ENCODE measurements at places on chromosomes 13 and 19. TPM values are rescaled to one million over a fixed set of nuclear protein-coding genes. Genes with fewer than 3 reads are reported as not detected.

- DNase-seq, result no peak
Measured at GRCh38 chr19:35040826-35041547, 534 bp upstream of the HPN start.

DNA sequence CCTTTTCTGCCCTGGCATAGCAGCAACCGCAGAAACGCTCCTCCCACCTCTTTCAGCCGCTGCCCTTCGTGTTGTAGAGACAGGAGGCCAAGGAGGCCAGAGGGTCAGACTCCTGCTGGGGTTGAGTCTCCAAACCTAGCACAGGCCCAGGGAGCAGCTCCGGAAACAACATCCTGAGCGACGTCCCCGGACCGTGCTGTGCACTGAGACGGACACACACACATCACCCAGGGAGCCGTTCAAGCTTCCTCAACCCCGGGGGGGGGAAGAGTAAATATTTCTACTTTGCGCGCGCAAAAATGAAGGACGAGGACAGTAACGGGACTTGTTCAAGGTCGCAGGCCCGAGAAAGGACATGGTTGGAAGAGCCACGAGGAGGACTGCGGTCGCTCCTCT lies 657 bp downstream of the ZNF550 start:
- peak; percentile 58 for DNase-seq

DNA sequence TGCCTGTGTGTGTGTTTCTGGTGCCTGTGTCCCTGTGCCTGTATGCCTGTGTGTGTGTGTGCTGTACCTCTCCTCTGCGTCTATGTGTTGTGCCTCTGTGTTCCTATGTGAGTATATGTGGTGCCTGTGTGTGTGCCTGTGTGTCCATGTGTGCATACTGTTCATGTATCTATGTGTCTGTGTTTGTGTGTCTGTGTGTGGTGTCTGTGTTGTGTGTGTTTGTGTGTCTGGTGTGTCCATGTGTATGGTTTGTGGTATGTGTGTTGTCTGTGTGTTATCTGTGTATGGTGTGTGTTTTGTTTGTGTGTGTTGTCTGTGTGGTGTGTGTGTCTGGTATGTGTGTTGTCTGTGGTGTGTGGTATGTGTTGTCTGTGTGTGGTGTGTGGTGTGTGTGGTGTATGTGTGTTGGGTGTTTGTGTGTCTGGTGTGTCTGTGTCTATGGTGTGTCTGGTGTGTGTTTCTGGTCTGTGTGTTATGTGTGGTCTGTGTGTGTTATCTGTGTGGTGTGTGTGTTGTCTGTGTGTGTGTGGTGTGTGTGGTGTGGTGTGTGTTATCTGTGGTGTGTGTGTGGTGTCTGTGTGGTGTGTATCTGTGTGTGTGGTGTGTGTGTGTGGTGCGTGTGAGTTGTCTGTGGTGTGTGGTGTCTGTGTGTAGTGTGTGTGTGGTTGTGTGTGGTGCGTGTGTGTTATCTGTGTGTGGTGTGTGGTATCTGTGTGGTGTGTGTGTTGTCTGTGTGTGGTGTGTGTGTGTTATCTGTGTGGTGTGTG lies 20.4 kb downstream of the HDGFL2 start:
- no peak for DNase-seq

DNA sequence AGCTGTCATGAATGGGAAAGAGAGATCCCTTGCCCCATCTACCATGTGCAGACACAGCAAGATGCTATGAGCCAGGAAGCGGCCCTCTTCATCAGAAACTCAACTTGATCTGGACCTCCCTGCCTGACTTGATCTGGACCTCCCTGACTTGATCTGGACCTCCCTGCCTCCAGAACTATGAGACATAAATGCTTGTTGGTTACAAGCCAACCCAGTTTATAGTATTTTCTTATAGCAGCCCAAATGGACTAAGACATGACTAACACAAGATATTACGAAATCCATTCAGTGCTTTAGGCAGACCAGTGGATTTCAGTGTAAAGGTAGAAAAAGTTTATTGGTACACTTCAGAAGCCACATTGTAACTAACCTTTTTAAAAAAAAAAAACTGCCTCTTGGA lies 15.6 kb downstream of the PCID2 start:
- DNase-seq, result peak; percentile 91

DNA sequence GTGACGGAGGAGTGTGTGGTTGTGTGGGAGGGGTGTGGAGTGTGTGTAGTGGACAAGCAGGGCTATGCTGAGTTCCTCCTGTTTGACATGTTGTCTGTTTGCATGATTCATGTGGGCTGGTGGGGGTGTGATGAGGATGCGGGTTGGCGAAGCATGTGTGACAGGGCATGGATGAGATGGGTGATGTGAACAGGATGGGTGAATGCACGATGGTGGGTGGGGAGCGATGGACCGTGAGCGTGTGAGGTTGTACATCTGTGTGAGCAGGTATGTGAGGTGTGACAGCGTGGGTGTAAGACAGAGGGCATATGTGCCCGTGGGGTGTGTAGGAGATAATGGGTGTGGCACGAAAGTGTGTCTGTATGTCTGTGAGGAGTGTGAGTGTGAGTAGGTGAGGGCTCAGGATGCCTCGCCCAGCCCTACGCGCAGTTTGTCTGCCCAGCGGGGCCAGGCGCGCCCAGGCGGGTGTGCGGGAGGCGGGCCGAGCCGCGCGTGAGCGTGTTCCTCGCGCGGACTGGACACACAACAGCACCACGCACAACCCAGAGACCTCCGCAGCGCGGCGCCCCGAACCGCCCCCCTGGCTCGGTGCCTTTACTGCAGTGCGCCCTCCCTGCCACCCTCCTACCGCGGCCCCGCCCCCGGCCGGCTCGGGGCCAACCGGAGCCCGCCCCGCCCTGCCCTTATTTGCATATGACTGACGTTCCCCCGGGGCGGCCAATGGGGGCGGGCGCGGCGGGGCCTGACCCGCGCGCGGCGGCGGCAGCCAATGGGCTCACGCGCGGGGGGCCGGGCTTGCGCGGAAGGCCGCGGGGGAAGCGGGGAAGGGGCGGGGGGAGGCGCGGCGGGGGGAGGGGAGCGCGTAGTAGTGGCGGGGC lies 14.4 kb downstream of the CIC start:
- peak; percentile 98 for DNase-seq

GRCh38 chr13:110347535-110348308 lies 40.6 kb downstream of the COL4A2 start:
- peak; percentile 98 for DNase-seq

DNA sequence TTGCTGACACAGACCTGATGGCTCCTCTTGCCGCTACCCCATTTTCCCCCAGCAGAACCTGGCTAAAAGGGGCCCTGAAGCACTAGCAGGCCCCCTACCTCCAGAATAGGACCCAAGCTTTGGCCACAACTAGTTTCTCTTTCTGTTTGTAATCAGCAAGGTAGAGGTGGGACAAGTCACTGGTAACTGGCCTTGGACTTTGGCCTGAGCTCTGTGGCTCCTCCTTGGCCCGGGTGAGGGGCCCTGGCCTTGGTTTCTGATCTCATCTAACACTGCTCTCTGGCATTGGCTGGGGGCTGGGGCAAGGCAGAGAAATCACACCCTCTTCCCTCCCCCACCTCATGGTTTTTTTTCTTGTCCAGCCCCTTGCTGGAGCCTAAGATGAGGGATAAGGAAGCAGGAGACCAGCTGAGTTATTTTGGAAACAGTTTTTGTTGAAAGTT lies 2.1 kb downstream of the CALM3 start:
- DNase-seq, result no peak

GRCh38 chr19:34359140-34359953 lies 5.6 kb upstream of the GPI start:
- peak; percentile 96 for DNase-seq

DNA sequence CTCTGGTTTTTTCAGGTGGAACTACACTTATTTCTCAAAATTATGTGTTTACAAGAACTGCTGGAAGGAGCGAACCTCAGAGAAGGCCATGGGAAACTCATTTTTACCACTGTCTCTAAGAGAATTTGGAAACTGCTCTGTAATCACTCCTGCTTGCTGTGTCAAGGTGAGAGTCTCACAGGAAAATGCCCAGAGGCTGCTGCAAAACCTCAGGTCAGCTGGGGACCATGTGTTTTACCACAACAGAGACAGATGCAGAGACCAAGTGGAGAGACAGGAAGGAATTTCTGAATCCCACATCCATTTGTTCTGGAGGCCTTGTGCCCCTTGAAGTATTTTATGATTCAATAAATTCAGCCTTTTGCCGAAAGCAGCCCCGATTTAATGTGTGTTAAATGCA lies 743.8 kb upstream of the SLC10A2 start:
- no peak for DNase-seq

DNA sequence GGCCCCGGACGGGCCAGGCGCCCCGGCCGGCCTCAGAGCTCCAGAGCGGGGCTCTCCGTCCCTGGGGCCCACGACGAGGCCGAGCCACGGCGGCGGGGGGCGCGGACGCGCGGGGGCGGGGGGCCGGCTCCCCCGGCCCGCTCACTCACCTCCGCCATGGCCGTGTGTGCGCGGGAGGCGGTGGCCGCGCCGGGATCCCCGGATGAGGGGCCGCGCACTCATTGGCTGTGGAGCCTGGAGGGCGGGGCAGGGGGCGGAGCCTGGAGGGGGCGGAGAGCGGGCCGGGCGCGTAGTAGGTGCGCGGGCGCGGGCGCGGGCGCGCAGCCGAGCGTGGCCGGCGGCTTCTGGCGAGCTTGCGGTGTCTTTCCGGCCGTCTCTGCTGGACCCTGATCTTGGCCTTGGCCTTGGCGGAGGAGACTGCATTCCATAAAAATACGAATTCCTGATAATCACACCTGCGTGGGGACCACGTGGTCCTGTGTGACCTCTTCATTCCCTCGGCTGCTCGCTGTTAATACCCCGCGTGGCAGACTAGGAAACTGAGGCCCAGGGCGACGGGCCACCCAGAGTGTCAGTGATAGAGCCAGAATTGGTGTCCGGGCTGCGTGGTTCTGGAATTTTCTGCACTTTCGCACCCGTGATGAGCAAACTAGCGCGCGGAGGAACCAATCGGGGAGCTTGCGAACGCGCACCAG lies at the start of gene MIER2:
TSS of gene MIER2 (minus strand) at position 172 of the 695 bp plus-strand sequence. CDS start at position 158, 14 bp downstream.
- peak; percentile 87 for DNase-seq

GRCh38 chr13:71864094-71864985 lies 2.7 kb downstream of the DACH1 start:
- DNase-seq, result no peak

GRCh38 chr19:35563207-35563829 lies at the start of gene ATP4A:
TSS of gene ATP4A (minus strand) at chr19:35563658. CDS start at chr19:35563629, 29 bp downstream.
- DNase-seq, result no peak

- DNase-seq, result no peak
Measured at GRCh38 chr19:17646441-17646840, 41.7 kb downstream of the UNC13A start.

DNA sequence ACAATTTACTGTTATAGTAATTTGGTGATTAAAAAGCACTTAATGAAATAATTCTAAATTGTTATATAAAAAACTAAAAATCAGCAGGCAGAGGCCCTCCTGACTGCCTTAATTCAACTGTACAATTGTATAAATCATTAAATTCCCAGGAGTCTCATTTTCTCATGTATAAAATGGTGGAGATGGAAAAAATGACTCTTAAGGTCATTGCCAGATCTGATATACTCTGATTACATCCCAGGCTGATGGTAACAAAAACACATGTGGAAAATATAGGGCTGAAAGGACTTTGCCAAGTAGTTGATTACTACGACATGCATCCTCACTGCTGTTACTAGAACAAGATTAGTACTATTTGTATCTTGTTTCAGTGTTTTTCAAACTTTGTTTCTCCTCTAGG lies 1020.0 kb upstream of the SLC10A2 start:
- no peak for DNase-seq

DNA sequence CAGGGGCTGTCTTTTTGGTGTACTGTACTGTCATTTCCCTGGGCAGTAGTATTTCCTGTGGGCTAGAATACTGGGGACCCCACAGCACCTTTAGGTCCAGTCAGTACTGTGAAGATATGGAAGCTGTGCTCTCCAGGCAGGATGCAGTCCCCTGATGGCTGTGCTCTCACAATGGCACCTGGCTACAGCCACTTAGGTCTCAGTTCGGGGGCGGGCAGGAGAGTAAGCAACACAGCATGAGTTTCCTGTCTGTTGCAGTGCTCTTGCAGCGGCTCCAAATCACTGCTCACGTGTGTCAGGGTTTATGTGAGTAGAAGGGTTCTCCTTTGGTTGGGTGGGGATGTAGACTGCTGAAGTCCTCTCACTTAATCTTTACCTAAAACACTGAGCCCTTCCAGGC lies 810.4 kb downstream of the DACH1 start:
- DNase-seq, result no peak

DNA sequence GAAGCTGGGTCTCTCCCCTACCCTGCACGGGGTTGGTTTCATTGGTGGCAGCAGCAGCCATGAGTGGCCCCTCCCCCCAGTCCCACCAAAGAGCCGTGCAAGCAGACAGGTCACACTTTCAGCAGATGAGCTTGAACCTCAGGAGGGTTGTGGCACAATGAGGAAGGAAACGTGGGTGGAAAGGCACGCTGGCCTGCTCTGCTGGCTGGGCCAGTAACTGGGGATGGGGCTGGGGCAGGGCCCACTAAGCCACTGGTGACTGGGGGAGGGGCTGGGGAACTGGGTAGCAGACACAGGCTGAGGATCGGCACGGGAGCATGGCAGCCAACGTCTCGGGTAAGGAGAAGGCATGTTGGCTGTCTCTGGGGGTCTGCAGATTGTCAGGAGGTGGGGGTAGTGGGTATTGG lies at the start of gene P2RY11:
TSS of gene P2RY11 (plus strand) at position 289 of the 407 bp plus-strand sequence. CDS start at position 318, 29 bp downstream.
- DNase-seq, result no peak

- DNase-seq, result peak; percentile 92
Measured at GRCh38 chr13:99320693-99321481, 13.7 kb upstream of the GPR183 start.

DNA sequence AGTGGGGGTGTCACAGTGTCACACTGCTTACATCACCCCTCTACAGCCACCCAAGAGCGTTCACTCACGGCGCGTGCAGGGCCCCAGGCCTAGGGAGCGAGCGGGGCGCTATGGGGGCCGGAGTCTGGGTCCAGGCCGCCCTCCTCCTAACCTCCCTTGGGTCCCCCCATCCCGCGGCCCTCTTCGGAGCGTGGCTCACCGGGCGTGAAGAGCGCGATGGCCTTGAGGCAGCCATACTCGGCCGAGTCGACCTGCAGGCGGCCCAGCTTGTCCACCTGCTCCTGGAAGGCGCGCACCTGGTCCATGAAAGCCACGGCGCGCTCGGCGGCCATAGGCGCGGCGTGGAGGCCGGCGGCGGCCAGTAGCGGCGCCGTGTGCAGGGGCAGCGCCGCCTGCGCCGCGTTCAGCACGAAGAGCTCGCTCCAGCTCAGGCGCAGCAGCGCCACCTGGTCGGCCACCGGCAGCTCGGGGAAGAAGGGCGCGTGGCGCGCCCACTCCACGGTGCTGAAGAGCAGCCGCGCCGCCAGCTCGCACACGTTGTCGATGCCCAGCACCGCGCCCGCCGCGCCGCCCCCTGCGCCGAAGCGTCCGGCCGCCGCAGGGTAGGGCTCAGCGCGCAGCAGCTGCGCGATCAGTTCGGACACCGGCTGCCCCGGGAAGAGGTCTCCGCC lies 9.4 kb downstream of the OCEL1 start:
- peak; percentile 90 for DNase-seq

GRCh38 chr19:31955061-31955460 lies 390.3 kb upstream of the ZNF507 start:
- DNase-seq, result no peak

Gene HSPB6
- total RNA-seq, result 14.1 TPM

Gene ZNF507
- 4.9 TPM for total RNA-seq

Gene KLF1
- not detected for total RNA-seq

Gene ZNF285
- total RNA-seq, result 2.1 TPM

Gene ZNF681
- total RNA-seq, result 10.2 TPM

Gene GPALPP1
- 22.8 TPM for total RNA-seq

Gene KLF2
- total RNA-seq, result 11.3 TPM

Gene SIGLEC5
- not detected for total RNA-seq

Gene OR7C1
- total RNA-seq, result not detected

Gene TMIGD2
- total RNA-seq, result not detected

Measured in GM23248 (cell line).